NCI-H774 (cell line): ENCODE measurements at places on chromosomes 11 and 22.
A peak's percentile ranks its signal among the peaks of the same experiment; 100 is the strongest.

- DNase-seq: no peak
Measured at GRCh38 chr11:125871391-125872137, 15.9 kb upstream of the HYLS1 start.

DNA sequence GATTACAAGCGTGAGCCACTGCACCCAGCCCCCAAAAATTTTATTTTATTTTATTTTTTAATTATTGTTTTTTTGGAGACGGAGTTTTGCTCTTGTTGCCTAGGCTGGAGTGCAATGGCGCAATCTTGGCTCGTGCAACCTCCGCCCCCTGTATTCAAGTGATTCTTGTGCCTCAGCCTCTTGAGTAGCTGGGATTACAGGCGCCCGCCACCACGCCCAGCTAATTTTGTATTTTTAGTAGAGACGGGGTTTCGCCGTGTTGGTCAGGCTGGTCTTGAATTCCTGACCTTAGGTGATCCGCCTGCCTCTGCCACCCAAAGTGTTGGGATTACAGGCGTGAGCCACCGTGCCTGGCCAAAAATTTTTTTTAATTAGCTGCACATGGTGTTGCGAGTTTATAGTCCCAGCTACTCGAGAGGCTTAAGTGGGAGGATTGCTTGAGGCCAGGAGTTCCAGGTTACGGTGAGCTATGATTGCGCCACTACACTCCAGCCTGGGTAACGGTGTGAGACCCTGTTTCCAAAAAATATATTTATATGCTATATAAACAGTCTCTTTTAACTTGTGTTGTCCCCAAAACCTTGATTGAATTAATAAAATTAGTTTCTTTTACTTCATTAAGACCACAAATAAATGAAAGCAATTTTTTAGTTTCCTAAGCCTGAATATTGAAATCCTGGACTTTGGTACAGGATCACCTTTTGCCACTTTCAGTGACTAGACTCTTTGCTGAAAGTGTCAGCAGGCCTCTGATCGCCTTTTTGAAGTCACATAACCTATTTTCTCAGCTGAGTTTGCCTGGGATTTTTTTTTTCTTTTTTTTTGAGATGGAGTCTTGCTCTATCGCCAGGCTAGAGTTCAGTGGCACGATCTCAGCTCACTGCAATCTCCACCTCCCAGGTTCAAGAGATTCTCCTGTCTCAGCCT lies 16.2 kb downstream of the ATG13 start:
- DNase-seq: no peak

- DNase-seq: no peak
Measured at GRCh38 chr11:108402241-108402640, 65.1 kb downstream of the C11orf65 start.

DNA sequence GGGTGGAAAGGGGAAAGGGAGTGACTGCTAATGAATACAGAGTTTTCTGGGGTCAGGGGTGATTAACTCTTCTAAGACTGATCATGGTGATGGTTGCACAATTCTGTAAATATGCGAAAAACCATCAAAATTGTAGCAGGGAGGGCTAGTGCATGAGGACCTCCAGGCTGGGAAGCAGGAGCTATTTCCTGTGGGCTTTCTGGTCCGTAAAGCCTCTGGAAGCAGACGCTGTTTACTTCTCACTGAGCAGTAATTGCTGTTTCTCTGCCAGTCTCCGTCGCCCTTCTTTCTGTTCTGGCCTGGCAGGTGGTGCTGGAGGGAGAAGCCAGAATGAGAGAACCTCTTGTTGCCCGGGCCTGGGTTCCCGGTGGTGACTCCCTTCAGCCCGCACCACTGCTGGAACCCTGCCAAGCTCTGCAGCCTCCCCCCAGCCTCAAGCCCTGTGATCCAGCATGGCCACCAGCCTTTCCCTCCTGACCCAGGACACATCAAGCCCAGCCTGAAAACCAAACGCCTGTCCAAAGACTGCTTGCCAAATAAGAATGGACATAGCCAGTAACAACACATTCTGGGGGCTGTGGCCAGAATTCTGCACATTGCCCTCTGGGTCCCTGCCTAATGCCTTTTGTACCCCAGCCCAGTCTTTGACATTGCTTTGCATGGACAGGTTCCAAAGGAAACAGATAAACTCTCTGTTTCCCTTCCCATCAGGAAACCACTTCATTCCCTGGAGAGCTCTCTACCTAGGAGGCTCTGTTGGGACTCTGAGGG lies 201.0 kb upstream of the NAV2 start:
- DNase-seq: peak; percentile 29

DNA sequence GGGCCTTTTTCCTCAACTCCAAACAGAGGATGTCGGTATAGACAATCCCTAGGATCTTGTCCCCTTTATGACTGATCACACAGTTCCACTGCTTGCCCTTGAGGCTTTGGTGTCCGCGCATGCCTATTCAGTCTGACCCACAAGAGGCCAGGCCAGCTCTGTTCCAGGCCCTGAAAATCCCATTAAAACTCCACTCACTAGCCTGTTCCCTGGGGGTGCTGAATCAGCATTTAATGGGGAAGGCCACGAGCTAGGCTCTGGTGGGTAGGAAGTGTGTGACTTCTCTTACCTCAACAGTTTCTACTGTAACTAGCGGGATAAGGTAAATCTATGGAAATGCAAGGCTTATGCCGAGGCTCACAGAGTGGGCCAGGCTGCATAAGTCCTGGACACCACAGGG lies 117.7 kb downstream of the PTPRJ start:
- no peak for DNase-seq

- DNase-seq: no peak
Measured at GRCh38 chr11:82810738-82811137, 77.1 kb upstream of the FAM181B start.

DNA sequence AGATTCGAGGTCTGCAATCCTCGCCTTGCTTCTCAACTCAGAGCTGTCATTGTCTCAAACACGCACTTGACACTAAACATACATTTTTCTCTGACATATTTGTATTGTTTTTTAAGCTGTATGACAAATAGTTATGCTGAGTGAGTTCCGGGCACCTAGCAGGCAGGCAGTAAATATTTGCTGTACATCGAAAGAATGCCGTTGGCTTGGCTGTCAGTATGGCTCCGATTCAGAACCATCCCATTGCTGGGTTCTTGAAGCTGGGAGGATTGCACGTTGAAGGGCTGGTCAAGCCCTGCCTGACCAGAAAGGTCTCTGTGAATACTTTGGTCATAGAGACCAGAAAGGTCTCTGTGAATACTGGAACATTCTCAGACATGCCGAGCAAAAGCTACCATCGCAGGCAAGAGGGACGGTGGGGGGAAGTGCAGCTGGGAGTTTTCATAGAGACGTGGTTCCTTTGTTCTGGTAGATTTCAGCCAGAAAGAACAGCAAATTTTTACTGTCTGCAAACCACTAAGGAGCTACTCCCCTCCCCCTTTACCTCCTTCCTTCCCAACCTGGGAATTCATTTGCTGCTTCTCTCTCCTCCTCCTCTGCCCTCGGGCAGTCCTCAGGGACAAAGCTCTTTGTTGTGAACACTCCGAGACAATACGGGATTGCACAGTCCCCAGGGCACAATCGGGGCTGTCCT lies 202.2 kb upstream of the SORL1-AS1 start:
- DNase-seq: no peak

DNA sequence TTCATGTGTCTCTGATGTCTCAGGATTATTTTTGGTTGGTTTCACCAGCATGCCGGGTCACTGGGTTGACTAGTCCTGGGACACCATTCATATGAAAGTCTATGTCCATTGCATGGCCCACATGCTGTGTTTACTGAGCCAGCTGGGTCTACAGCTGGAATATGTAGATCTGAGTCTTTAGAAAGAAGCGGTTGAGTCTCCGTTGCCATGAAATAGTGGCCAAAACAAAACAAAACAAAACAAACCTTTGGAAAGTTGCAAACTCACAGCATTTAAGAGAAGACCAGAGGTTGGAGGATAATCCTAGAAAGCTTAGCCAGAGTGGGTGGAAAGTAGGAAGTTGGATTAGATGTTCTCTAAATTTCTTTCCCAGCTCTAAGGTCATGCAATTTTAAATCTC lies 191.8 kb upstream of the NTM start:
- no peak for DNase-seq

DNA sequence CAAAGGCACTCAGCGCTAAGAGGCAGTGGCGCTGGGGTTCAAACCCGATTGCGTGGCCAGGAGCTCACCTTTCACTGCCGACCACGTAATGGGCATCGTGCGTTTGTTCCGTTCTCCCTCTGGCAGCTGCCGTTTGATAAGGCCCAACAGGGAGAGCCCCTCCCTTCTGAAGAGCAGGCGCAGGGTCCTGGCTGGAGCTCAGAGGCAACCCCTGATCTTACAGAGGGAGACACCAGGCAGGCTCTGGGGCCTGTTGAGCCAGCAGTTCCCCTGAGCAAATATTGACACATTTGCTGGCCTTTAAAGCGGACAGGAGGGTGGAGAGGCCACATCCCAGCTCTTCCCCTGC lies 11.7 kb upstream of the C1QTNF6 start:
- DNase-seq: no peak

- DNase-seq: no peak
Measured at GRCh38 chr11:124499711-124500110, 43.7 kb downstream of the OR8B12 start.
